NCI-H526 treated with DMSO at 0.1 percent for 48 hours (cell line): ENCODE measurements at places on chromosomes 1 and 21.

DNA sequence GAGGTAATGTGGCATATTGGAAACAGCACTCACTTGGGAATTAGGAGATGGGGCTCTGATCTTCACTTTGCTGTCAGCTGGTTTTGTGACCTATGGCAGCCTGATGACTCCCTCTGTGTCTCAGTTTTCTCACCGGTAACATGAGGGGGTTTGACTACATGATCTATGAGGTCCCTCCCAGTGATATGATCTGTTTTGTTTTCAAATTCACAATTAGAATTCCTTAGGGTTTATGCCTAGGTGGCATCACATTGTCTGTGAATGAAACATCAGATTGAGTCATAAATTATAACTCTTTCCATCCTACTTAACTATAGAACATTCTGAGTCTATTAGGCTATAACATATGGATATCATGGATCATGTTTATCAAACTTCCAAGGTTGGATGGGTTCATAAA lies 386.6 kb downstream of the PTBP2 start:
- DNase-seq = no peak

DNA sequence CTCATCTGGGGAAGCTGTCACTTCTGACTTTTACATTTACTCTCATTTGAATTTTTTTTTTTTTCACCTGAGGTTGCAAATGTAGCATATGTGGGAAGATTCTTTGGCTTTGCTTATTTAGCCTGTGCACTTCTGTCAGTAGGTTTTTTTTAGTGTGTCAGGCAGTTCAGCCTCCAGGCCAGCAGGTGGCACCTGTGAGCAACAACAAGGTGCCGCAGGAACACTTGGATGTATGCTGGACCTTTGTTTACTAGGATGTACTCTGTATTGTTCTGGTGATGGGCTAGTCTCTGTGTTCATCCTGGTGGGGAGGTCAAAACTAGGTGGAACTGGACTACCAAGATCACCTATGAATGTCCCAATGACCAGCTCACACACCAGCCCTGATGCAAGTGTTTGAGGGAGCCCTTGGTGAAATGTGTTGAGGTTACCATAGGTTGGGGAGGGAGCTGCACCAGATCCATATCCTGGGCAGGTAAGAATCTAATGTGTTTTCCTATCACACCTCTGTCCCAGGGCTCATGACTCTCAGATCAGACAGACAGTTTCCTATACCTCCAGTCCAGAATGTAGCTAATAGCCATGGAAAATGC lies 618.2 kb downstream of the BRINP3 start:
- DNase-seq = no peak

DNA sequence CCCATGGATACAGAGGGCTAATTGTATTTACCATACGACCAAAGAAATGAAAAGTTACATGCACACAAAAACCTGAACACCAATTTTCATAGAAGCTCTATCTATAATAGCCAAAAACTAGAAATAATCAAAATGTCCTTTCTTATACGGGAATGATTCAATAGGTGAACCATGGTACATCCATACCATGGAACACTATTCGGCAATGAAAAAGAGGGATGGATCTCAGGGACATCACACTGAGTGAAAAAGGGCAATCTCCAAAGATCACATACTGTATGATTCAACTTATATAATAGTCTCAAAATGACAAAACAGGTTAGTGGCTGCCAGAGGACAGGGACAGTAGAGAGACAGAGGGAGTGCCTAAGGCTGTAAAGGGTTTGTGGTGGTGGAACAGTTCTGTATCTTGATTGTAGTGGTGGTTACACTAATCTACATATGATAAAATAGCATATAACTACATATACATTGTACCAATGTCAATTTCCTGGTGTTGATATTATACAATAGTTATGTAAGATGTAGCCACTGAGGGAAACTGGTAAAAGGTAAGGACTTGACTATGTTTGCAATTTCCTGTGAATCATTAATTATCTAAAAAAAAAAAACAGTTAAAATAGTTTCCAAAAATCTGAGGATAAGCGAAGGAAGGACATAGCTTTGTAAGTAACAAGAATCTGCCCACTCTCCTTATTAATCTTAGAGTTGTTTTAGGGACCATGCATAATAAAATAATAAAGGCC lies 3.7 kb downstream of the RSBN1 start:
- DNase-seq = no peak

- no peak for DNase-seq
These were observed 24.8 kb upstream of the USH2A start for GRCh38 chr1:216448011-216448510.

DNA sequence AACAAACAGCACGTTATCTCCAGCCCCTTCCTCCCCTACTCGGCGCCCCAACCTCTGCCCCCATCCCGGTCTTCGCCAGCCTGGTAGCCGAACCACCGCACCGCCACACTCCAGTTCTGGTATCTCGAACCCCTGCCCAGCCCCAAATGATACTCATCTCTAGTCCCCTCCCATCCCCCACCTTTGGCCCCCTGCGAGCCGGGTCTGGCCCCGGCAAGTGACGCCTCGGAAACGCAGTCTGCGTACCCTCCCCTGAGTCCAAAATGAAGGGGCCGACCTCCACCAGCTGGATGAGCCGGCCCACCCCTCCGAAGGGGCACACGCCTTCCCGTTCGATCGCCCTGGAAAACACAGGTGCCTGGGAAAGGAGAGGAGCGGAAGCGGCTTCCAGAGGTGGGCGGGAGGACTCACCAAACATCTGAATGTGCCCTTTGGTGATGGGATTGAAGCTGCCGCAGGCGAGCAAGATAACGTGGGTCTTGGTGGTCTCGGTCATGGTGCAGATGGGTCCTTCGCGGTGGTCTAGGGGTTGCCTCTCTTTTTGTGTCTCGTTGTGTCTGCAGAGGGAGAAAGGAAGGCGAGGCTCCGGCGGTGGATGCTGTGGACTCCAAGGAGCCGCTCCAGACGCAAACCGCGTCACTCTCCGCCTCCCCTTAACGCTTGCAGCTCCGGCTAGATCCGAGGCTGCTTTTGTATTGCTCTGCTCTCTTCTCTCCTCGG lies at the start of gene NMNAT2:
Gene NMNAT2 (minus strand): TSS at position 609 of the 720 bp plus-strand sequence. CDS start 113 bp downstream, at position 496.
- DNase-seq = peak; percentile 92
